MM.1S (cell line): ENCODE measurements at places on chromosomes 7 and 10.

DNA sequence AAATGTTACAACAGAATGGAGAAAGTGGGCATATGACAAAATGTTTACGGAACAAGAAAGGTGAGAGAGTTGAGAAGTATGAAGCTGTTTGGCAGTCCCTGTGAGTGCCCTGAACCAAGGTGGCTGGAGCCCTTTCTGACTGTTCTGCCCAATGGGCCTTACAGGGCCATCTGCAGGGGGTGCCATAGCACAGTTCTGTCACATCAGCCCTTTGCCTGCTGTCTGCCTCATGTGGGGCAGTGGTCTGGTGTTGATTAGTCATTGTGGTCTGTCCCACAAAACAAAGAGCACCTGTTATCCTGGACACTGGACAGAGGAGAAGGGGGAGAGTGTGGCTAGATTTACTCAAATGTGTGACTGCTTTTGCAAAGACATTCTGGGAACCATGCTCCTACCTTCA is 51.5 kb upstream of the OSBPL3 start:
- H3K27me3 ChIP-seq = no peaks in the 10 kb centered on the region
- peak overlapping the region; percentile 57 for H3K27ac ChIP-seq
- H3K4me3 ChIP-seq = peak overlapping the region; percentile 4; the same call in 1 of the 2 replicates
- H3K4me1 ChIP-seq = peaks cover 28% of the 10 kb centered on the region
- no peaks in the 10 kb centered on the region for H3K36me3 ChIP-seq
- peak; percentile 39 for DNase-seq

- H3K4me1 ChIP-seq = no peaks in the 10 kb centered on the region
- no peaks in the 10 kb centered on the region for H3K27me3 ChIP-seq
- no peak for DNase-seq
- no peak overlapping the region for H3K4me3 ChIP-seq
Observed at GRCh38 chr7:87499494-87499893, 24.0 kb upstream of the ABCB4 start.

GRCh38 chr7:152893801-152894294 is 134.3 kb downstream of the ACTR3B start:
- no peak overlapping the region for H3K4me3 ChIP-seq
- H3K36me3 ChIP-seq = no peaks in the 10 kb centered on the region
- H3K27ac ChIP-seq = no peak overlapping the region

- H3K36me3 ChIP-seq = no peaks in the 10 kb centered on the region
- H3K27me3 ChIP-seq = no peaks in the 10 kb centered on the region
- H3K4me3 ChIP-seq = no peak overlapping the region
- H3K4me1 ChIP-seq = peaks cover 14% of the 10 kb centered on the region
- H3K27ac ChIP-seq = no peak overlapping the region
- DNase-seq = no peak
Observed at GRCh38 chr10:79028056-79028430, 40.7 kb upstream of the ZMIZ1 start.

DNA sequence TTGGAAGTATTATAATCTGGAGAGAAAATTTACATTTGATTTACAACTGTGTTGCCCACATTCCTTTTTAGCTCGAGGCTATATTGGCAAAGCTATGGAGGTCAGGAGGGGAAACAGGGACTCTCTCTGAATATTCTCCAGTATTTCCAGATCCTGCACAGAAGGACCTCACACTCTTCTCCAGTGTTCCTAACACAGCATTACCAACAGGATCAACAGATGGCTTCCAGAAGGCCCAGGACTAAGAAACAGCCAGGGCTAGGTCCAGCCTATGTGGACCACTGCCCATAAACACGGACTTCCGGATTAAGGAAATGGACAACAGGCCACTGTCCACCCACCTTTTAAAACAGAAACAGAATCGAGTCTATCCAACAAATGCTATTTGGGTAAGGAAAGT is 65.3 kb downstream of the CHCHD3 start:
- H3K27me3 ChIP-seq = no peaks in the 10 kb centered on the region
- H3K27ac ChIP-seq = no peak overlapping the region
- H3K36me3 ChIP-seq = no peaks in the 10 kb centered on the region

GRCh38 chr7:155594163-155594732 is 47.9 kb upstream of the CNPY1 start:
- no peak overlapping the region for H3K27ac ChIP-seq
- H3K4me1 ChIP-seq = no peaks in the 10 kb centered on the region
- peaks cover 12% of the 10 kb centered on the region; the same call in 1 of the 2 replicates for H3K27me3 ChIP-seq
- no peak overlapping the region for H3K4me3 ChIP-seq

GRCh38 chr10:3236644-3237404 is 64.2 kb upstream of the PITRM1 start:
- H3K4me3 ChIP-seq = no peak overlapping the region
- H3K27ac ChIP-seq = no peak overlapping the region
- H3K27me3 ChIP-seq = no peaks in the 10 kb centered on the region
- no peaks in the 10 kb centered on the region for H3K4me1 ChIP-seq
- H3K36me3 ChIP-seq = no peaks in the 10 kb centered on the region

DNA sequence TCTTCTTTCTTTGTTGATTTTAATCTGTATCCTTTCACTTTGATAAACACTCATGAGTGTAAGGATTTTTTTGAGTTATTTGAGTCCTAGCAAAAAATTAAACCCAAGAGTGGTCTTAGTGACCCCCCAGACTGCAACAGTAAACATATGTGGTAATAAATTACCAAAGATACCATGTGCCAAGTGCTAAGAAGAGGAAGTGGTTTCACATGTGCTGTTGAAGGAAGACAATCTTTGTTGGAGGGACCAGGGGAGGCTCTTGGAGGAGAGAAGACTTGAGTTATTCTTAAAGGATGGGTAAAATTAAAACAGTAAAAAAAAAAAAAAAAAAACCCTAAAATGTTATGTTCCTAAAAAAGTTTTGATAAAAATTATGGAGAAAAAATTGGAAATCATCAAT is 150.2 kb downstream of the SEC23IP start:
- no peaks in the 10 kb centered on the region for H3K36me3 ChIP-seq
- H3K27ac ChIP-seq = no peak overlapping the region
- H3K27me3 ChIP-seq = no peaks in the 10 kb centered on the region

- H3K36me3 ChIP-seq = no peaks in the 10 kb centered on the region
- no peak for DNase-seq
- no peaks in the 10 kb centered on the region for H3K4me1 ChIP-seq
- H3K27me3 ChIP-seq = peaks cover 16% of the 10 kb centered on the region; the same call in 1 of the 2 replicates
- no peak overlapping the region for H3K4me3 ChIP-seq
Observed at GRCh38 chr7:154836021-154836448, 166.9 kb downstream of the PAXIP1 start.
